DMS53 (cell line): ENCODE measurements at places on chromosomes 12 and 14.

- DNase-seq = no peak
These were observed 78.0 kb downstream of the DERA start for GRCh38 chr12:15988983-15989755.

DNA sequence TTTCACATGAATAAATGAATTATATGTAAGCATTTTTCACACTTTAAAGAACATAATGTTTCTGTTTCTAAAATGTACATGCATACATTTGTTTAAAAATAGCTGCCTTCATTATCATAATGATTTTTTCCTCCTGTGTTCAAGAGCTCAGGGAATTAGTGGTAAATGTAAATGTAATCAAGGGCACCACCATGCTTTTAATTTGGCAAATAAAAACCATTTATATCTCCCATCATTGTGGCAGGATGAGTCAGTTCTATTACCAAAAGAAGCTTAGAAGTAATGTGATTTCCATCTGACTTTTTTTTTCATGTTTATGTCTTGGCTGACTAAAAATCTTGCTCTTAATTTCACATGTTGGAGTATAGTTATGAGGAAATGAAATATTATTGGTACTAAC is 176.1 kb downstream of the GXYLT1 start:
- no peak for DNase-seq

- no peak for DNase-seq
These were observed 12.8 kb upstream of the PPFIBP1 start for GRCh38 chr12:27511031-27511722.

DNA sequence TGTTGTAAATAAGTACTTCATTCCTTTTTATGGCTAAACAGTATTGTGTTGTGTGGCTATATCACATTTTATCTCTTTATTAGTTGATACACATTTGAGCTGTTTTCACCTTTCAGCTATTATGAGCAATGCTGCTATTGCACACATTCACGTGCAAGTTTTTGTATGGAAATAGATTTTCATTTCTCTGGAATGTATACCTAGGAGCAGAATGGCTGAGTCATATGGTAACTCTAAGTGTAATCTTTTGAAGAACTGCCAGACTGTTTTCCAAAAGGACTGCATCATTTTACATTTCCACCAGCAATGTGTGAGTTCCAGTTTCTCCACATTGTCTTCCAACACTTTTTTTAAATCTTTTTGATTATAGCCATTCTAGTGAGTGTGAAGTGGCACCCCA is 134.0 kb downstream of the SRGAP1 start:
- no peak for DNase-seq

GRCh38 chr14:92744198-92744597 is 4.2 kb downstream of the LGMN start:
- no peak for DNase-seq
